Epithelial cell of proximal tubule (primary cell): ENCODE measurements at places on chromosomes 4 and X.

DNA sequence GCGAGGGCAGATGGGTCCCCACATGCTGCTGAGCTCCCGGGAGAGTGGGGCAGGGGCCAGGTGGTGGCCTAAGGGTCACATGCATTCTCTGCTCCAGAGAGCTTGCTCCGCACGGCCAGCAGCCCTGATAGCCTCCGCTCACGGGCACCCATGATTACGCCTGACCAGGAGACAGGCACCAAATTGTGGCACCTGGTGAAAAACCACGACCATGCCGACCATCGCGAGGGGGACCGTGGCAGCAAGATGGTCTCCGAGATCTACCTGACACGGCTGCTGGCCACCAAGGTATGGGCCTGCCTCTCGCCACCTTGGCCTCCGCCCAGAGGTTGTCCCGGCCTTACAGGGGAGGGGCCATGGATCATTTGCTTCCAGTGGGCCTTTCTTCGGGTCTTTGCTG lies 9.2 kb downstream of the LAGE3 start:
- DNase-seq = no peak

GRCh38 chr4:2570551-2571222 lies 34.2 kb downstream of the FAM193A start:
- no peak for DNase-seq

- DNase-seq = no peak
These were observed 16.0 kb downstream of the HTR2C start for GRCh38 chrX:114599911-114600310.

GRCh38 chrX:137684591-137684990 lies 118.7 kb downstream of the ZIC3 start:
- DNase-seq = no peak

- DNase-seq = no peak
These were observed 17.9 kb upstream of the LAP3 start for GRCh38 chr4:17558941-17559708.

DNA sequence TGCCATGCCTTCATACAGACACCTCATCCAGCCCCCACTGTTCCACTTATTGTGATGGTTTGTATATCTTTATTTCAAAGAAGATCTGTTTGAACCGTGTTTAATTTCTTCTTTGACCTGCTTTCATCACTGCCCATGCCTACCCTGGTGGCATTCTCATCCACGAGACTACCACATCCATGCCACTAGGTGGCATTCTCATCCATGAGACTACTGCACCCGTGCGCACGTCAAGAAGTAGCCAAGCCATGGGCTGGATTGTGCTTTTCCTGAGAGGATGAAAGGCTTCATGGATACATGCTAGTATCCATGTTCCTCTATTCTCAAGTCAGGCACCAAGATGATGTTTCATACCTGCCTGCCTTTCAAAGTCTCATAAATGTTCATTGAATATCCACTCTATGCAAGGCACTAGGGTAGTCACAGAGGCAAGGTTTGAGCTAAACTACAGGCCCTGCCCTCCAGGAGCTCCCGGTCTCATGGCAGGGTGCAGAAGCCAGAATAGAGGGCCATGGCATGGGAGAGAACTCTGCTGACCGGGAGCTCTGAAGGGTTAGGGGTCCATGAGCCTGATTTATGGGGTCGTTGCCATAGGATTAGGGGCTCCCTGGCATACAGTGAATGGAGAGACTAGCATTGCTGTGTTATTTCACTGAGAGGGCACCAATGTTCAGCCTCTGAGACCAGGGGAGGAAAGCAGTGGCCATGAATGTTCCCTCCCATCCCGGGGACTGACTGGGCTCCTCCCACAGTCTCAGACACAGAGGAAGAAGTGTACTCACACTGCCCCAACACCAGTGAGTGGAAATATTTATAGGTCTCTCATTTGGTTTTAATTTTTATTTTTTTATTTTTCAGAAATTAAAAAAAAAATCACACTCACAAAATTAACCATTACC lies 24.8 kb upstream of the EOLA2 start:
- DNase-seq = peak; percentile 25

- DNase-seq = no peak
These were observed 11.8 kb downstream of the HDAC6 start for GRCh38 chrX:48813644-48814043.

- DNase-seq = no peak
These were observed 10.9 kb downstream of the MCTS1 start for GRCh38 chrX:120614816-120615215.

GRCh38 chr4:23747281-23747735 lies 142.5 kb downstream of the PPARGC1A start:
- DNase-seq = no peak
